Subcutaneous adipose tissue (tissue), 4 donors: ENCODE measurements at places on chromosomes 5 and 9. TPM values are rescaled to one million over a fixed set of nuclear protein-coding genes. Genes with fewer than 3 reads are reported as not detected.

CYSRT1 gene
- 0.34 TPM for total RNA-seq

NTMT1 gene
- 7.0 TPM for total RNA-seq

SERINC5 gene
- 21.7 TPM for total RNA-seq

PCDHGB1 gene
- 0.75 TPM for total RNA-seq

LHX6 gene
- 10.1 TPM for total RNA-seq

PCDHA3 gene
- total RNA-seq: 0.16 TPM

GPX8 gene
- 19.7 TPM for total RNA-seq

RXRA gene
- total RNA-seq: 53.6 TPM

MYMK gene
- total RNA-seq: not detected

CRB2 gene
- total RNA-seq: not detected

DMRT3 gene
- total RNA-seq: not detected

PPP2CA gene
- total RNA-seq: 133 TPM

TMEM232 gene
- 3.4 TPM for total RNA-seq

SLC31A1 gene
- total RNA-seq: 11.9 TPM

BRD3 gene
- 22.7 TPM for total RNA-seq

GPR151 gene
- total RNA-seq: not detected

EDIL3 gene
- total RNA-seq: 9.6 TPM

SNCAIP gene
- 7.7 TPM for total RNA-seq

ZNF300 gene
- 2.4 TPM for total RNA-seq

SPINK7 gene
- not detected for total RNA-seq

UBE2B gene
- total RNA-seq: 91.3 TPM

GLDC gene
- not detected for total RNA-seq

NOXA1 gene
- total RNA-seq: 2.0 TPM

PPP3R2 gene
- total RNA-seq: not detected

SCGB3A2 gene
- total RNA-seq: not detected

NEK6 gene
- 33.6 TPM for total RNA-seq

PCDHGA7 gene
- 4.2 TPM for total RNA-seq

C5orf58 gene
- 0.68 TPM for total RNA-seq

KCNV2 gene
- total RNA-seq: not detected

MAP3K1 gene
- 26.3 TPM for total RNA-seq

CDC25C gene
- not detected for total RNA-seq

FAXDC2 gene
- total RNA-seq: 95.5 TPM

SMIM33 gene
- total RNA-seq: not detected

SV2C gene
- total RNA-seq: not detected

CYFIP2 gene
- 11.9 TPM for total RNA-seq

MARVELD2 gene
- 0.34 TPM for total RNA-seq

RGS7BP gene
- total RNA-seq: 0.57 TPM

INSL6 gene
- not detected for total RNA-seq

PTGR1 gene
- 72.9 TPM for total RNA-seq
